ENCODE measurements at places on chromosomes 2 and 18. TPM values are rescaled to one million over a fixed set of nuclear protein-coding genes. Genes with fewer than 3 reads are reported as not detected.

GRCh38 chr18:24672165-24672941 is 211.9 kb downstream of the HRH4 start:
- H3K36me3 ChIP-seq = no peaks in the 10 kb centered on the region
- DNase-seq = no peak
- no peak overlapping the region for H3K27ac ChIP-seq
- peaks cover 22% of the 10 kb centered on the region for H3K27me3 ChIP-seq
- H3K4me3 ChIP-seq = no peak overlapping the region
- H3K4me1 ChIP-seq = no peaks in the 10 kb centered on the region

DNA sequence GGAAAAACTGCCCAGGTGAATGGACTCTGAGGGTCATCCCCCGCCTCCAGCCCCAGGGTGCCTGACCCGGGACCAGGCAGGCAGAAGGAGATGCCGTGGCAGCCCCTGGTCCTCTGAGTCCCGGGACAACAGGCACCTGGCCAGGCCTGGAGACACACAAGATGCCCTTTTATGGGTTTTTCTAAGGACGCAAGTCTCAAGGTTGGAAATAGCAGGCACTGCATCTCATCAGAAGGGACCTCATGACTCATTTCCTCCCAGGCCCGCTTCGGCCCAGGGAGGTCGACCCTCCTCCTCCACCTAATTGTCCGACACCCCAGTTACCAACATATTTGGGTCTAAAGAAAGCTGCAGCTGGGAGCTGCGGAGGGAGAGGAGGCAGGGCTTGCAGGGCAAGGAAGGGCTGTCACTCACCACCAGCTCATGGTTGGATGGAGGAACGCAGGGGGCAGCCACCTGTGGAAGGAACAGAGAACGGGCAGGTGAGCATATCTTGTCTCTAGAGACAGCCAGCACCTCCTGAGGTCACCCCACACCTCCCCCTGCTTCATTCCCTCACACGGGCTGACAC is 82.9 kb downstream of the TNS1 start:
- H3K27ac ChIP-seq = peak overlapping the region; percentile 53
- H3K4me3 ChIP-seq = no peak overlapping the region
- H3K4me1 ChIP-seq = peaks cover 77% of the 10 kb centered on the region

DNA sequence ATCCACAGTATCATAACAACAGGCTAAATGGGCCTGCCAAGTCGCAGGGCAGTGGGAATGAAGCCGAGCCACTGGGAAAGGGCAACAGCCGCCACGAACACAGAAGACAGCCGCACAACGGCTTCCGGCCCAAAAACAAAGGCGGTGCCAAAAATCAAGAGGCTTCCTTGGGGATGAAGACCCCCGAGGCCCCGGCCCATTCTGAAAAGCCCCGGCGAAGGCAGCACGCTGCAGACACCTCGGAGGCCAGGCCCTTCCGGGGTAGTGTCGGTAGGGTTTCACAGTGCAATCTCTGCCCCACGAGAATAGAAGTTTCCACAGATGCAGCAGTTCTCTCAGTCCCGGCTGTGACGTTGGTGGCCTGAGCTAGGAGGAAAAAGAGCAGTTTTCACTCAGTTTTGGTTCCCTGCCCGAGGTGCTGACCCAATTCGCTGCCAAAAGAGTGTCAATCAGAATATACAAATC is 32.2 kb downstream of the KCTD18 start:
- no peaks in the 10 kb centered on the region for H3K27me3 ChIP-seq
- DNase-seq = no peak
- H3K4me1 ChIP-seq = peaks cover 16% of the 10 kb centered on the region
- peaks cover 44% of the 10 kb centered on the region for H3K36me3 ChIP-seq
- H3K27ac ChIP-seq = no peak overlapping the region

The PTMA gene
- 709 TPM for total RNA-seq

DNA sequence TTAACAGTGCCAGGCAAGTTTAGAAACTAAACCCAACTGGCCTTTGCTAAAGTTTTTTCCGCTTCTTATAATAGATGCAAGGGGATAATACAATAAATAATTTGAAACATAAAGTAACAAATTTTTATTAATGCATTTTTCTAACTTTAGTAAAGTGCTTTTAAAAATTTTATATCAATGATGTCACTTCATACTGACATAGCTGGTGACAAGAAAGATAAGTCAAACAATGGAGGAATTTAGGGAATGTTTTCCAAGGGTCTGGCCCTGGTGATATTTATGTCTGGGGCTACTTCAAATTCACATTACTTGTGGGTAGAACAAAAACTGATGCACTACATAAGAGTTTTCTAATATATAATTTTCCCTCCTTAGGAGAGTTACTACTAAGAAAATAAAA is 61.2 kb upstream of the CBLN2 start:
- no peak for DNase-seq
- H3K27ac ChIP-seq = no peak overlapping the region
- no peaks in the 10 kb centered on the region for H3K36me3 ChIP-seq

GRCh38 chr2:164777847-164778461 is 63.7 kb downstream of the COBLL1 start:
- H3K4me3 ChIP-seq = no peak overlapping the region
- H3K27ac ChIP-seq = no peak overlapping the region
- H3K4me1 ChIP-seq = peaks cover 3% of the 10 kb centered on the region

The GALNT13 gene
- not detected for total RNA-seq

GRCh38 chr18:32333781-32334180 is 136.9 kb downstream of the GAREM1 start:
- no peaks in the 10 kb centered on the region for H3K36me3 ChIP-seq
- no peaks in the 10 kb centered on the region for H3K27me3 ChIP-seq
- H3K4me1 ChIP-seq = no peaks in the 10 kb centered on the region
- H3K4me3 ChIP-seq = no peak overlapping the region
- H3K27ac ChIP-seq = no peak overlapping the region
- no peak for DNase-seq

The GPAT2 gene
- total RNA-seq = not detected

GRCh38 chr2:171432206-171432968 is 1.4 kb downstream of the METTL8 start:
- H3K36me3 ChIP-seq = peaks cover 15% of the 10 kb centered on the region
- H3K4me3 ChIP-seq = peak overlapping the region; percentile 87
- peak overlapping the region; percentile 4 for H3K27ac ChIP-seq
- peaks cover 30% of the 10 kb centered on the region for H3K4me1 ChIP-seq

DNA sequence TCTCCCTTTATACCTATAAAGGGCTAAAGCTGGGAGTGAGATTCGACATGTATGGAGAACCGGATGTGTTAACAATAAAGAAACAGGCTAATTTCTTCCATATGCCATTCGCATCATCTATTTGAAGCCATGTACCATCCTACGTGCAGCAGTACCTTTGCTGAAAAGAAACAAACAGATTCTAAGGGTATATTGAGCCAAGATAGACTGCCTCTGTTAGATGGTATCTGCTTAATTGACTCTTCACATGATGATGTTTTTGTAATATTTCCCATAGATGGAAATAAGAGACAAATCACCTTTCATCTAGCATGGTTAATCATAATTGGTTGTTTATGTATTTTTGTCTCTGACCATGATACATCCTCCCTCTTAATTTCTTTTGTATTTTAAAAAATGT is 32.1 kb upstream of the PAX3 start:
- DNase-seq = no peak
- H3K4me1 ChIP-seq = no peaks in the 10 kb centered on the region

The CACNB4 gene
- total RNA-seq = 3.4 TPM

The HTR2B gene
- 3.9 TPM for total RNA-seq

GRCh38 chr2:221322741-221323140 is 249.4 kb downstream of the EPHA4 start:
- H3K4me1 ChIP-seq = no peaks in the 10 kb centered on the region
- no peak overlapping the region for H3K4me3 ChIP-seq
- no peaks in the 10 kb centered on the region for H3K36me3 ChIP-seq
- H3K27ac ChIP-seq = no peak overlapping the region
- peaks cover 6% of the 10 kb centered on the region for H3K27me3 ChIP-seq

DNA sequence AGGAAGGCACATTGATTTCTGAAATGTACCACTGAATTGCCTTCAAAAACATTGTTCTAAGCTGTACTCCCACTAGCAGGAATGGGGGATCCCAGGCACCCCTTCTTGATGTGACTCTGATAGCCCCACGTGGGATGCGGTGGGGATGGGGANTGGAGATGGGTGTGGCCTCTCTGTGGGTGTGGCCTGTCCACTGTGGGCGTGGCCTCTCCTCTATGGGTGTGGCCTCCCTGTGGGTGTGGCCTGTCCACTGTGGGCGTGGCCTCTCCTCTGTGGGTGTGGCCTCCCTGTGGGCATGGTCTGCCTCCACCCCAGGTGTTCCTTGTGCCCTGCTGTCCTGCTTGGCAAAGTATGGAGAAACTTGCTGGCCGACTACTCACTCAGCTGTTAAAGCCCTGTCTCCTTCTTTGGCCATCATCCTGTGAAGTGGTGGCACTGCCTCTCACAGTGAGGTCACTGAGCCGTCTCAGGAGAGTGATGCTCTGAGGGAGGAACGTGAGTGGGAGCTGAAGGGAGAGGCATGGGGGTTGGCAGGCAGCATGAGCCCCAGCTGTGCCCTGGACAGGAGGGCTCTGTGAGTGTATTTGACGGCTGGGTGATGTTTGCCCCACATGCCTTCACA is 6.7 kb upstream of the PARD6G start:
- H3K36me3 ChIP-seq = no peaks in the 10 kb centered on the region
- H3K27me3 ChIP-seq = peaks cover 2% of the 10 kb centered on the region
- H3K27ac ChIP-seq = no peak overlapping the region

DNA sequence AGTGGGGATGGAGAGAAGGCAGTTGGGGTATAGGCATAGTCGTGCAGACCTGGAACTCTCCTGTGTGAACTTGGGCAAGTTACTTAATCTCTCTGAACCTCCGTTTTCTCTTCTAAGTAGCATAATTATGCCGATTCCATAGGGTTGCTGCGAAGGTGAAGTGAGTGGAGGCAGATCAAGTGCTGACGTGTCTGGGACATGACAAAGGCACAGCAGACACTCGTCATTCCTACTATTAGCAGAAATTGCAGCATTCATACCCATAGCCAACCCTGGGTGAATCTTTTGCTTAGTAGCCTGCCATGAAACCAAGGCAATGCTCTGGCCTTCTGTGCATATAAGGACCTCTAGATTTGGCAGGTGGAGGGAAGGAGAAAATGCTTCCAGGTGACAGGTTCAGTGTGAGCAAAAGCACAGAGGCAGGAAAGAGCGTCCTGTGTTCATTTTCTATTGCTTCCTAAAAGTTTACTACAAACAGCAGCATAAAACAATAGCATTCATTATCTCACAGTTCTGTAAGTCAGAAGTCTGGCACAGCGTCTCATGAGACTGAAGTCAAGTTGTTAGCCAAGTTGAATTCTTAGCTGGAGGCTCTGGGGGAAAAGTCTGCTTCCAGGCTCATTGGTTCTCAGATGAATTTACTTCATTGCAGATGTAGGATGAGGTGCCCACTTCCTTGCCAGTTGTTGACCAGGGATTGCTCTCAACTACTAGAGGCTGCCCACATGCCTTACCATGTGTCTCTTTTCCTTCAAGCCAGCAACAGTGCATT is 77.8 kb downstream of the CTIF start:
- no peak overlapping the region for H3K4me3 ChIP-seq
- peaks cover 14% of the 10 kb centered on the region for H3K36me3 ChIP-seq
- peak overlapping the region; percentile 35 for H3K27ac ChIP-seq
- no peaks in the 10 kb centered on the region for H3K27me3 ChIP-seq
- peaks cover 86% of the 10 kb centered on the region for H3K4me1 ChIP-seq

DNA sequence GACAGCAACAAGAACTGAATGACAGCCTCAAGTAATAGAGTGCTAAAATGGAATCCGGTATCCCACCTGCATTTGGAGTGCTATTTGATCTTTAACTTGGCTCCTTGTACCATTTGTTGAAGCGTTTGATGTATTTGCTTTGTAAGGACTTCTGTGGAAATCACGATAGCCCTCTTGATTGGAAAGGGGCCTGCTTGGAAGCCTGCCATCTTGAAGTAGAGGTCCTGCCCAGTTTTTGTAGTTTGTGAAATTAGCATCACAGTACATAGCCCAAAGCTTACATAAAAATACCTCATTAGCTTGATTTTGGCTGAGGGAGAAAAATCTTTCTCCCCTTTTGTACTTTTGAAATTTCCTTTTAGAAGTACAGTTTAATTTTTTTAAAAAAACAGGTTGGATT is 2.7 kb downstream of the CDCA7 start:
- no peak overlapping the region for H3K27ac ChIP-seq
- DNase-seq = no peak
- H3K4me1 ChIP-seq = peaks cover 14% of the 10 kb centered on the region
- H3K4me3 ChIP-seq = no peak overlapping the region
- no peaks in the 10 kb centered on the region for H3K27me3 ChIP-seq
- no peaks in the 10 kb centered on the region for H3K36me3 ChIP-seq

The PUS10 gene
- total RNA-seq = 7.7 TPM

The SLC4A3 gene
- 11.6 TPM for total RNA-seq

DNA sequence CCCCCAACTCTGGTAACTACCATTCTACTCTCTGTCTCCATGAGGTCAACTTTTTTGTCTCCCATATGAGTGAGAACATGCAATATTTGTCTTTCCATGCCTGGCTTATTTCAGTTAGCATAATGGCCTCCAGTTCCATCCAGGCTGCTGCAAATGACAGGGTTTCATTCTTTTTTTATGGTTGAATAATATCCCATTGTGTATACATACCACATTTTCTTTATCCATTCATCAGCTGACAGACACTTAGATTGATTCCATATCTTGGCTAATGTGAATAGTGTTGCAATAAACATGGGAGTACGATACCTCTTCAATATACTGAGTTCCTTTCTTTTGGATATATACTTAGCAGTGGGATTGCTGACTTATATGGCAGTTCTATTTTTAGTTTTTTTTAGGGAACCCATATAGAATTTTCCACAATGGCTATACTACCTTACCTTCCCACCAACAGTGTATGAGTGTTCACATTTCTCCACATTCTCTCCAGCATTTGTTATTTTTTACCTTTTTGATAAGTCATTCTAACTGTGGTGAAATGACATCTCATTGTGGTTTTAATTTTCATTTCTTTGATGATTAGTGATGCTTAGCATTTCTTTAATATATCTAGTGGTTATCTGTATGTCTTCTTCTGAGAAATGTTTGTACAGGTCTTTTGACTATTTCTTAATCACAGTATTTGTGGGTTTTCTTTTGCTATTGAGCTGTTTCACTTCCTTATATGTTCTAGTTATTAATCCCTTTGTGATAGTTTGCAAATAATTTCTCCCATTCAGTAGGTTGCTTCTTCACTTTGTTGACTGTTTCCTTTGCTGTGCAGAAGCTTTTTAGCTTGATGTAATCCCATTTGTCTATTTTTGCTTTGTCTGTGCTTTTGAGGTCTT is 112.2 kb downstream of the SRBD1 start:
- no peaks in the 10 kb centered on the region for H3K27me3 ChIP-seq
- peaks cover 11% of the 10 kb centered on the region for H3K36me3 ChIP-seq

The HAAO gene
- 0.73 TPM for total RNA-seq

The IL37 gene
- not detected for total RNA-seq

The MOGAT1 gene
- total RNA-seq = not detected

- H3K36me3 ChIP-seq = no peaks in the 10 kb centered on the region
- H3K27me3 ChIP-seq = peaks cover 77% of the 10 kb centered on the region
- H3K27ac ChIP-seq = no peak overlapping the region
These were observed 15.3 kb upstream of the TRPM8 start for GRCh38 chr2:233901884-233902283.

DNA sequence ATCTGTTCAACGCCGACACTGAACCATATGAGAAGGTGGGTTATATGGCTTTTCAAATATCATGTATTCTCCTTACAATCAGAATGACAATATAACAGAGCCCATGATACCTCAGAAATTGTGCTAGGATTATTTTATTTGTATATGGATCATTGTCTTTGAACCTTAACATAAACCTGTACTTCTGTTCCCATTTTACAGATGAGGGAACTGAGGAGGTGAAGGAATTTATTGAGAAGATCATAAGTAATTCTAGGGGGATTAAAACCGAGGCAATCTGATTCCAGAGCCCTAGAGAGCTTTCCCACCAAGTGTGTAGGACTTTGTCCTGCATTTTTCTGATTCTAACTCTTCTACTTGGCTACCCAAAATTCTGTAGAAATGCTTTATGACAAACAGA is 279.8 kb upstream of the FANCL start:
- H3K27ac ChIP-seq = no peak overlapping the region
- no peaks in the 10 kb centered on the region for H3K4me1 ChIP-seq
- no peak for DNase-seq
- peaks cover 8% of the 10 kb centered on the region for H3K27me3 ChIP-seq
- H3K36me3 ChIP-seq = no peaks in the 10 kb centered on the region
- H3K4me3 ChIP-seq = no peak overlapping the region

The PLGLB2 gene
- total RNA-seq = 7.0 TPM
